T-helper 22 cell (primary cell): ENCODE measurements at places on chromosomes 6 and 20.

DNA sequence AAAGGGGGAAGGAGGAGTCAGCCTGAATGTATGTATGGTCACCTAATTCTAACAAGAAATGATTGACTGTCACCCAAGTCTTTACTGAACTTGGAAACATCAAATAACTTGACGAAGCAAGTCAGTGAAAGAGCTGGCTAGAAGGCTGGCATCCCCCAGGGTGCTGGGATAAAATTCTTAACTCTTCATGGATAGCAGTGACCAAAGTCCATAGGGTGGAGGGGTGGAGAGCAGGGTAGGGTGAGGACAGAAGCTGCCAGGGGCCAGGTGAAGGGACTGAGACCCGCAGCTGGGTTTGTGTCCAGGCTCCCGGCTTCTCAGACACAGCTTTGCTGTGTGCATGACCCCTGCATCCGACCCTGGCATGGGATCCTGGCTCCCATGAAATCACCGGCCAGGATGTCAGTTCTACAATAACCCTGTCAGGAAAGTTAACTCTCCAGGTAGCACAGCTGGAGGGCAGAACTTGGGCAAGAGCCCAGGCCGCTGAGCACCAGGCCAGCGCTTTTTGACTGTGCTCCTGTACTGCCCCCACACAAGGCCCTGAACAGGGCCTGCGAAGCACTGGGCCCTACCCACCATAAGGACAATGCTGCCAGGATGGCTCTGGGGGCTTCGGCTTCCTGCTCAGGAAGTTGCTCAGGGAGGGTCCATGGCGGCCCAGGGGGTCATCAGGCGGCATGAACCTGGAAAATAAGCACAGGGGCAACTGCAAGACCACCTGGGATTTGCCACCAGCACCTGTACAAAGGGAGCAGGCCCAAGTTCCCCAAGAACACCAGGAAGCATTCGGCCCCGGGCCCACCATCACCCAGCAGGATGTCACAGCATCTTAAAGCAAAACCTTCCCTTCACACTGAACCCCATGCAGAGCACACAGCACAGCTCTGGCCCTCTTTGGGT, 32.5 kb downstream of the ZC3H12D start:
- no peak for DNase-seq

GRCh38 chr6:142725024-142725770, 219.8 kb downstream of the HIVEP2 start:
- no peak for DNase-seq

GRCh38 chr20:63290677-63291472, 2.1 kb upstream of the COL20A1 start:
- DNase-seq: no peak

- no peak for DNase-seq
Measured at GRCh38 chr20:49775229-49775693, 37.4 kb upstream of the SLC9A8 start.

GRCh38 chr20:313948-314347, 11.4 kb upstream of the SOX12 start:
- DNase-seq: no peak

- DNase-seq: no peak
Measured at GRCh38 chr6:10633216-10633615, 61.2 kb downstream of the C6orf52 start.

GRCh38 chr6:115750946-115751345, 309.7 kb downstream of the FRK start:
- no peak for DNase-seq

- no peak for DNase-seq
Measured at GRCh38 chr6:167452338-167453081, 127.6 kb downstream of the TTLL2 start.

DNA sequence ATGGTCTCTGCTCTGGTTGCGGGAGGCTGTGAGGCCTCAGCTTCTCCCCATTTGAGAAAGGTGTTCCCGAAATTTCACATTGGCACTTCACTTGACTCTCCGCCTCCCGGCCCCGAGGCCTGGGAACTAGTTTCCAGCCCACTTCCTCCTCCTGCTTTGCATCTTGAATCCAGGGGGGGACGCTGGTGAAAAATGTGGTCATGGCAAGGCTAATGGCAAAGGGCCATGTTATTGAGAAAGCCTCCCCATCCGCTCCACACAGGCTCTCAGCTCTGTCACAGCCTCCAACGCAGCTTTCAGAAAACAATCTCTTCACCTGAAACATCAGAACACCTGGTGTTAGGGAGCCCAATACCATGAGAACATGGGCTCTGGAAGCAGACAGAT, 5.6 kb downstream of the PLAGL2 start:
- DNase-seq: no peak
